ENCODE measurements at places on chromosomes 2 and 18. TPM values are rescaled to one million over a fixed set of nuclear protein-coding genes. Genes with fewer than 3 reads are reported as not detected.

The CRYGC gene
- total RNA-seq: not detected

The TXNDC2 gene
- 0.38 TPM for total RNA-seq

The GALNT13 gene
- total RNA-seq: 12.6 TPM

The CCDC68 gene
- total RNA-seq: 5.8 TPM

The ARHGAP28 gene
- 0.09 TPM for total RNA-seq

The CD207 gene
- total RNA-seq: not detected

The ARL6IP6 gene
- 22.0 TPM for total RNA-seq

The HIBCH gene
- total RNA-seq: 13.8 TPM

The SCYGR3 gene
- total RNA-seq: not detected

The GAL3ST2 gene
- not detected for total RNA-seq

The ANKRD30B gene
- total RNA-seq: not detected

The DSG2 gene
- 68.1 TPM for total RNA-seq

The XIRP2 gene
- not detected for total RNA-seq

The STON1 gene
- total RNA-seq: 0.34 TPM

The MEP1B gene
- 0.15 TPM for total RNA-seq

The NEB gene
- 0.18 TPM for total RNA-seq

The FARP2 gene
- 30.9 TPM for total RNA-seq

The IL1F10 gene
- not detected for total RNA-seq

Data from A549 treated with DMSO at 1 μM for 4 hours (cell line).